Panc1 (cell line): ENCODE measurements at places on chromosomes 1 and 21. TPM values are rescaled to one million over a fixed set of nuclear protein-coding genes. Genes with fewer than 3 reads are reported as not detected.

DNA sequence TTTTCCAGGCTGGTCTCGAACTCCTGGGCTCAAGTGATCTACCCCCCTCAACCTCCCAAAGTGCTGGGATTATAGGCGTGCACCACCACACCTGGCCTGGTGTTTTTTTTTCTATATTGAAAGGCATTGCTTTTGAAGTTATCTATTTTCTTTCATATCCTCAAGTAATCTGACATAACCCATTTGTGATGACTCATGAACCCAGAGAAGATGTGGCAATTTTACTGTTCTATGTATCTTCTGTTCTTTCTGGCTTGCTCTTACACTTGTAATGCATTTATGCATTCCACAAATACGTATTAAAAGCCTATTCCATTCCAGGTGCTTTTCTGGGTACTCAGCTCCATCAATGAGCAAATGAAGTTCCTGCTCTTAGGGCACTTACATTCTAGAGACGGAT, 29.9 kb upstream of the ERRFI1 start:
- H3K27ac ChIP-seq: peak overlapping the region; percentile 99
- peaks cover 49% of the 10 kb centered on the region for H3K4me1 ChIP-seq
- H3K36me3 ChIP-seq: no peaks in the 10 kb centered on the region
- H3K4me3 ChIP-seq: no peak overlapping the region
- DNase-seq: no peak

DNA sequence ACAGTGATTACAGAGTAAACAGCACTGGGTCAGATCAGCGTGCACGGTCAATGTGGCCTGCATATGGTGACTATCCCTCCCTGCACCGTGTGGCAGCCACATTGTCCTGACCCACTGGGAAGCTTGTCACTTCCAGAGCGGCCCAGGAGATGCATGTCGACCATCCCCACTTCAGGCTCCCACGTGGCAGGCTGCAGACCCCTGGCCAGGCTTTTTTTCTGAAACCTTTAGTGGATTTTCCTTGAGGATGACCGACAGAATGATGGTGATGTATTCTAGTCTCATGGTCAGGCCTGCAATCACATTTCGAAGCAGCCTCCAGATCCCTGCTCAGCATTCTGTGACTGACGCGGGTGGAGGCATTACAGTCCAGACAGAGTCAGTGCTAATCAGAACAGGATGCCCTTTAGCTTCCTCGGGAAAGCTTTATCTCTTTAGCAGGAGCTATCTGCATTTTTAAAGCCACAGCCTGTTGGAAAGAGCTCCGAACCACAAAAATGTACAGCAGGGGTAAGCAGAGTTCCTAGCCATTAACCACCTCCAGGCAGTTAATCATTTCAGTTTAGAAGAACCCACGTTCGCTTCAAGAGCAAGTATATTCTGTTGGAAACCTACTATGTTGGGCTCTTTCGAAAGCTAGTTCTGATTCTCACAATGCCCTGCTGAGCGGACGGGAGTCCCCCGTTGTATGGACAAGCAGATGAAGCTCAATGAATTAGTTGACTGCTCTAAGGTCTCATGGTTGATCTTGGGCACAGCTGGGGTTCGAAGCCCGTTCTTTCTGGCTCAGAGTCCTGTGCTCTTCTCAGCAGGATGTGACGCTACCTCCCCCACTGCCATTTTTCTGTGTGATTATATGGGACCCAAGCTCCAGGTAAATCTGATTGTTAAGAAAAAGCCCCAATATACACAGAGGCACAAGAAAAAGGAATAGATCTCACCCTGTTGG, 56.5 kb downstream of the IRF2BP2 start:
- no peak for DNase-seq
- H3K4me1 ChIP-seq: peaks cover 3% of the 10 kb centered on the region
- no peak overlapping the region for H3K27ac ChIP-seq

DNA sequence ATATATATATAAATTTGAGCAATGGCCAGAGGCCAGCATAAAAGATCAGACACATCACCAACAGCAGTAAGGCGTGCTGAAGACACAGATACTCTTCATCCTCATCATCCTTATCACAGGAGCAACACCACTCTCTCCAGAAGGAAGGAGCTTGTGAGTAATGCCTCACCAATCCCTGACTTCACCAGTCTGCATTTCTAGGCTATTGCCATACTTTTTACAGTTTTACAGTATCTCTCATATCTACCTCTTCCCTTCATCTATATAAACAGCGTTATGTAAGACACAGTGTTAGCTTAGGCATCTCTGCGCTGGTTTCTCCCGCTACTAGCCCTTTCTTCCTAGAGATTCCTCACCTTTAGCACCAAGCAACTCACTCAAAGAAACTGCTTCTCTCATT, 2.4 kb upstream of the ABL2 start:
- no peaks in the 10 kb centered on the region for H3K36me3 ChIP-seq
- no peak overlapping the region for H3K27ac ChIP-seq
- no peak for DNase-seq
- H3K27me3 ChIP-seq: no peaks in the 10 kb centered on the region
- H3K4me3 ChIP-seq: no peak overlapping the region
- H3K4me1 ChIP-seq: peaks cover 10% of the 10 kb centered on the region; the same call in 1 of the 2 replicates

DNA sequence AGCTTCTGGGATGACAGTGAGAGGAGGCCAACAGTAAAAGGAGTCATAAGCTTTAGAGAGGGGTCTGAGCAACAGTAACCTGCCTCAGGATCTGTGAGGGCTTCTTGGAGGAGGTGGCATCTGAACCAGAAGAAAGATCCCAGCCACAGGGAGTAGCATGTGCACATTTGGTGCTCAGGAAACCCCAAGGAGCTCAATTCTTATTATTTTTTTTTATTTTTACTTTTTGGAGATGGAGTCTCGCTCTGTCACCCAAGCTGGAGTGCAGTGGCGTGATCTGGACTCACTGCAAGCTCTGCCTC, 4.7 kb downstream of the THEMIS2 start:
- no peak overlapping the region for H3K4me3 ChIP-seq
- no peaks in the 10 kb centered on the region; the same call in none of the 2 replicates for H3K4me1 ChIP-seq
- no peak overlapping the region for H3K27ac ChIP-seq
- no peaks in the 10 kb centered on the region for H3K36me3 ChIP-seq
- no peaks in the 10 kb centered on the region for H3K27me3 ChIP-seq
- no peak for DNase-seq

CLEC20A gene
- not detected for total RNA-seq

ARHGAP30 gene
- 0.36 TPM for total RNA-seq
